ENCODE measurements at places on chromosomes 4 and X.

GRCh38 chrX:39854772-39855747 lies 242.7 kb downstream of the BCOR start:
- no peak for DNase-seq

GRCh38 chr4:121707344-121707743 lies 10.6 kb upstream of the ANXA5 start:
- DNase-seq: no peak

GRCh38 chr4:145951931-145952330 lies 13.3 kb upstream of the ZNF827 start:
- DNase-seq: no peak

DNA sequence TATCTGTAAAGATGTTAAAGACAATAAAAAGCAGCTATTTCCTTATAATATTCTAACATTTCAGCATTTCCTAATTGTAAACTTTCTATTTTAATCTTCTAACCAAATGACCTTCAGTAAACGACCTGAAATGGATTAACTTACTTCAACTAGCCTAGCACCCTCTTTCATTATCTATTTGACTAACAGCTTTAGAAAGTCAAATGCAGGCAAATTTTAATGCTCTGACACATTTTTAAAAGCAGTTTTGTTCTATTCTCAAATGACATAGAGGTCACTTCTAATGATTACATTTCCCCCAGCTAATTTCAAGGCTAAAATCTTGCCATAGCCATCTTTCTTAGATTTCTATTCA lies 41.9 kb downstream of the SLC7A11 start:
- no peak for DNase-seq

- DNase-seq: no peak
Observed at GRCh38 chrX:132786217-132786616, 172.2 kb downstream of the HS6ST2 start.
